ENCODE measurements at places on chromosomes 5 and 9. TPM values are rescaled to one million over a fixed set of nuclear protein-coding genes. Genes with fewer than 3 reads are reported as not detected.

DNA sequence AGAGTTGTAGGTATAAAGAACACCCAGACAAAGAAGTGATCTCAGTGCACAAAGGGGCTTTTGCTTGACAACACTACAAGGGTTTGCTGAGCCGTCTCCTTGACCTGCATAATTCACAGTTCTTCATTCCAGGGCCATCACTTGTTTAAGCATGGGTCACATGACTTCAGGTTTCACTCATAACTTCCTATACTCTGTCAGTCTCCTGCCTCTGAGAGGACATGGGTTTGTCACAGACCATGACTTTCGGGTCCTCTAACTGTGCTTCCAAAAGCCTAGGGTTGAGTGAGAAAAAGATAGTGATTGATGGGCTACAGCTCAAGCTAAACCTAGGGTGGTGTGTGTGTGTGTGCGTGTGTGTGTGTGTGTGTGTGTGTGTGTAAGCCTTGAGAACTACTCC lies 166.4 kb downstream of the CDH6 start:
- no peak for DNase-seq

- no peak for DNase-seq
Measured at GRCh38 chr5:103624035-103624480, 61.5 kb upstream of the NUDT12 start.

DNA sequence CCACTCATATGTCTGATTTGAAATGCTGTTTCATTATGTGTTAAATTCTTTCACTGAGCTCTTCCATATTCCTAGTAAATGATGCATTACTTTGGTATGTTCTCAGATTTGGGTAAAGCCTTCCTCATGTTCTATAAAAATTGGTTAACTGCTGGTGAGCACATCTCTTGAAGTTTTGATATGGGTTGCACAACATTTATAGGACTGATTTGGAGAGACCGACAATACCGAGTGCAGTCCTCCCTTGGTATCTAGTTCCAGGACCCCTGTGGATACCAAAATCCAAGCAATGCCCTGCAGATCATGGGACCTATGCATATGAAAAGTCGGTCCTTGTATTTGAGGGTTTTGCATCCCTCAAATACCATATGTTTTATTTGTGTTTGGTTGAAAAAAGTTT lies 37.8 kb downstream of the WDR36 start:
- DNase-seq: no peak

- DNase-seq: no peak
Measured at GRCh38 chr9:109856785-109857184, 76.8 kb downstream of the PALM2AKAP2 start.

DNA sequence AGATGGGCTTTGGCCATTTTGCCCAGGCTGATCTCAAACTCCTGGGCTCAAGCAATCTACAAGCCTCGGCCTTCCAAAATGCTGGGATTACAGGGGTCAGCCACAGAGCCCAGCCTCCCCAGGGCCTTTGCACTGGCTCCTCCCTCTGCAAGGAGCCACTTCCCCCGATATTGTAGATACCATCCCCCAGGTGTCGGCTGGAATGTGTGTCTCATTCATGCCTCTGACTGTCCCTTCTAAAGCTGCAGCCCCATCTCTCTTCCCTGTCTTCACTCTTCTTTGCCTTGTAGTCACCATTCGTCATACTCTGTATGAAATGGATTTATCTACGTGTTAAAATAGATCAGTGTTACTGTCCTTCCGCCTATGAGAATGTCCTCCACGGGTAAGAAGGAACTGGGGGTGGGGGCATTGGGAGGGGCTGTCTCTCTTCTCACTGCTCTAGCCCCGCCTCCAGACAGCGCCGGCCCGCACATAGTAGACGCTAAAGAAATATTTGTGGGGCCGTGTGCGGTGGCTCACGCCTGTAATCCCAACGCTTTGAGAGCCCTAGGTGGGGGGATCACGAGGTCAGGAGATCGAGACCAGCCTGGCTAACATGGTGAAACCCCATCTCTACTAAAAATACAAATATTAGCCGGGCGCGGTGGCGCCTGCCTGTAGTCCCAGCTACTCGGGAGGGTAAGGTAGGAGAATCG lies 68.5 kb downstream of the LMX1B start:
- no peak for DNase-seq

GRCh38 chr5:55004729-55005128 lies 19.3 kb upstream of the GZMK start:
- no peak for DNase-seq

GRCh38 chr9:108163321-108164005 lies 673.9 kb upstream of the KLF4 start:
- DNase-seq: no peak

- DNase-seq: no peak
Measured at GRCh38 chr9:88179062-88179521, 40.8 kb upstream of the SPATA31C2 start.

- no peak for DNase-seq
Measured at GRCh38 chr9:19935422-19935821, 146.6 kb upstream of the SLC24A2 start.

DNA sequence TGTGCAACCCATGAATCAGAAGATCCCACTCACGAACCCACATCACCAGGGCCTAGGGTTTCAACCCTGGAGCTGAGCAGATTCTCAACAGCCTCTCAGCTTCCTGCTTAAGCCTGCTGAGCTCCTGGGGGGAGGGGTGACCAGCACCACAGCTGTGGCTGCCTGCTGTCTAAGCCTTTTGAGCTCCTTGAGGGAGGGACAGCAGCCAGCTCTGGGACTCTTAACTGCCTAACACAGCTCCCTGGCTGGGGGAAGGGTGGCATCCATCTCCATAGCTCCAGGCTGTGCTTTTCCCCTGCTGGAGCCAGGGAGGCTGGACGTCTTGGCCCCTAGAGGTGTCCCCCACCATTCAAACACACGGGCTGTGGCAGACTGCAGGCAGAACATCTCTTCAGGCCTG lies 250.3 kb downstream of the DMAC1 start:
- no peak for DNase-seq

- no peak for DNase-seq
Measured at GRCh38 chr9:34035656-34036055, 13.0 kb downstream of the UBAP2 start.

GRCh38 chr9:81538890-81539289 lies 150.5 kb downstream of the TLE1 start:
- DNase-seq: no peak

The ARL14EPL gene
- total RNA-seq: not detected

The HAUS6 gene
- total RNA-seq: 9.8 TPM

The NMUR2 gene
- total RNA-seq: not detected

The OR1K1 gene
- total RNA-seq: not detected

The ROR2 gene
- total RNA-seq: 3.3 TPM
